ENCODE measurements at places on chromosomes 12 and 14. TPM values are rescaled to one million over a fixed set of nuclear protein-coding genes. Genes with fewer than 3 reads are reported as not detected.

LRCOL1 gene
- not detected for total RNA-seq

APEX1 gene
- total RNA-seq, result 43.8 TPM

DNA sequence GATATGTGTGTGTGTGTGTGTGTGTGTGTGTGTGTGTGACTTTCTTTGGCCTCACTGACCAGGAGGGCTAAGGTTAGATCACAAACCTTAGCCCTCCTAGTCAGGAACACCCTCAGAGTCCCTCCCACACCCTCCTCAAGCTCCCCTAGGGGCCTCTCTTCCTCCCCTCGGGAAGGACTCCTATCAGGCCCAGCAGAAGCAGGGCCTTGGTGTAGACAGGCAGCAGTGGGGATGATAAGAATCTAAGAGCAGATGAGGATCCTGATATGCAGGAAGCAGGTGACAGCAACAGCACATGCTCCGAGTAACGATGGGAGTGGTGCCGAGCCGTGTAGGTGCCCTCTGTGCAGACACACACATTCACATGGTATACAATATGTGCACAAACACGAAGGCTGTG is 20.7 kb downstream of the PLEK2 start:
- H3K27ac ChIP-seq, result no peak overlapping the region
- no peaks in the 10 kb centered on the region for H3K27me3 ChIP-seq
- DNase-seq, result no peak
- H3K36me3 ChIP-seq, result peaks cover 25% of the 10 kb centered on the region

DNA sequence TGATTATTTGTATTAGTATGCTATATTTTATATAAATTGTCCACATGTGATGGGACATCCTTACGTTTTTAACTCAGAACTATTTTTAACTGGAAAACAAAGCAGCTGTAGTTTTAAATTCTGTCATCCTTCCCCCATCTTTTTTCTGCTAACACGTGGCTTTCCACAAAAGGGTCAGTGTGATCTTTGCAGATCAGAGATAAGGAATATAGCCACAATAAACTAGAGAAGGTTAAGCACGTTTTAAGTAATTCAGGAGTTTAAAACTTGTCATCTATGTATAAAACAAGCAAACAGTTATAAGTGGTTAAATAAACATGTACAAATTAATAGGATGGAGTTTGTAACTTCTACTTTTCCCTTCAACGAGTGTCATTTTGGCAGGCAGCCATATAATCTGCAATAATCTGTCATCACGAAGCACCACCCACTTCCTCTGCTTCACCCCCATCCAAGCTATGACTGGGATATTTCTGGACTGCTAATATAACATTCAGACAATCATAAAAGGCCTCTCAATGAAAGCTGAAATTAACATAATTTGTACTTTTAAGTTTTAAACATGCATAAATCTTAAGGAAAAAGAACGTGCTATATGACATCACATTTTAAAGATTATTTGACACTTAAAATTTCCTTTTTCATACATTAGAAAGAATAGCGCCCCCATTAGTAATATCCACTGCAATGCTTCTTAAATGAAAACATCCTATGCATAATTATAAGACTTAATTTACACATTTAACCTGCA is 15.3 kb downstream of the TAOK3 start:
- peaks cover 40% of the 10 kb centered on the region for H3K4me1 ChIP-seq
- H3K4me3 ChIP-seq, result no peak overlapping the region
- H3K27ac ChIP-seq, result peak overlapping the region; percentile 25
- 0 out of 2 replicates have a peak, but pooled peaks cover 6% of the 10 kb centered on the region for H3K36me3 ChIP-seq
- peak; percentile 32 for DNase-seq
- no peaks in the 10 kb centered on the region for H3K27me3 ChIP-seq

FCF1 gene
- total RNA-seq, result 25.9 TPM

DNA sequence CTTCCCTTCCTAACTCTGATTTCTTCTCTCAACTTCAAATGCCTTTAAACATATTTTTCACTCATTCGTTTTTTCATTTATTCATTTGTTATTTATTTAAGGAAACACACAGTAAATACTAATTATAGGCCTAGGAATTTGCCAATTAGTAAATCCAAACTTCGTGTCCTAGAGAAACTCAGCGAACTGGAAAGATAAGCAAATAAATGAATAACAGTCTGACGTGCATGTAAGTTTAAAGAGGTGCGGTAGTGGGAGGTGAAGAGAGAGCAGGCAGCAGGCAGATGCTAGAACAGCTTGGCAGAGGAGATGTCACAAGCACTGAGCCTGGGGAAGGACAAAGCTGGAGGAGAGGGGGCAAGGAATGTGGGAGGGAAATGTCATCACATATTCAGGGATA is 228.2 kb downstream of the DPY19L2 start:
- H3K36me3 ChIP-seq, result no peaks in the 10 kb centered on the region
- no peaks in the 10 kb centered on the region for H3K4me1 ChIP-seq
- no peaks in the 10 kb centered on the region for H3K27me3 ChIP-seq
- DNase-seq, result no peak
- no peak overlapping the region for H3K27ac ChIP-seq
- H3K4me3 ChIP-seq, result no peak overlapping the region

GRCh38 chr12:131836714-131837397 is 8.7 kb downstream of the MMP17 start:
- H3K27ac ChIP-seq, result no peak overlapping the region

DDN gene
- total RNA-seq, result not detected

DNA sequence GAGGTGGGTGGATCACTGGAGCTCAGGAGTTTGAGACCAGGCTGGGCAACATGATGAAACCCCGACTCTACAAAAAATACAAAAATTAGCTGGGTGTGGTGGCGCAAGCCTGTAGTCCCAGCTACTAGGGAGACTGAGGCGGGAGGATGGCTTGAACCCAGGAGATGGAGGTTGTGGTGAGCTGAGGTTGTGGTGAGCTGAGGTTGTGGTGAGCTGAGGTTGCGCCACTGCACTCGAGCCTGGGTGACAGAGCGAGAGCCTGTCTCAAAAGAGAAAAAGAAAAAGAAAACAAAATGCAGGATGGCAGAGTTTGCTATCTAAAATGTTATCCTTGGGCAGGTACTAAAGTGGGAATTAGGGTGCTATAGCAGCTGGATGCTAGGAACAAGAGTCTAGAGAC is 10.8 kb upstream of the GPRC5A start:
- no peaks in the 10 kb centered on the region for H3K27me3 ChIP-seq
- no peak for DNase-seq
- H3K36me3 ChIP-seq, result no peaks in the 10 kb centered on the region
- no peak overlapping the region for H3K4me3 ChIP-seq
- peaks cover 32% of the 10 kb centered on the region for H3K4me1 ChIP-seq
- H3K27ac ChIP-seq, result no peak overlapping the region

DNA sequence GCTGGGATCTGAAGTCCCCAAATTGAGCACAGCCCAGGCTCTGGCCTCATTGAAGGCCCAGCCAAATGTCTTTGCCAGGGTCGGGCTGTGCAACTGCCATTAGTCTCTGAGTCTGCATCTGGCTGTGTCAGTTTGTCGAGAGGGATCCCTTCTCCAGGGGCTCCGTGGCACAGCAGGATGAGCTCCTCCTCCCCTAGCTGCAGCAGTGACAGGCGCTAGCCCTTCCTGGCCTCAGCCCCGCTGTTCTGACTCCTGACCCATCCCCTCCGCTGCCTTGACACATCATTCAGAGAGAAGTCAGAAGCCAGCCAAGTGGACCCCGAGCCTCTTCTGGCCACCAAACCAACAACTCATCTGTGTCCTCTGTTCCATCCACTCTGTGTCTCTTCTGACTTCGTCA is 188.3 kb downstream of the CALM1 start:
- no peaks in the 10 kb centered on the region for H3K27me3 ChIP-seq
- H3K4me3 ChIP-seq, result no peak overlapping the region
- no peak for DNase-seq
- H3K27ac ChIP-seq, result no peak overlapping the region
- H3K36me3 ChIP-seq, result no peaks in the 10 kb centered on the region
- no peaks in the 10 kb centered on the region for H3K4me1 ChIP-seq

- DNase-seq, result peak; percentile 73
- no peaks in the 10 kb centered on the region for H3K27me3 ChIP-seq
- peaks cover 63% of the 10 kb centered on the region for H3K36me3 ChIP-seq
These were observed at the start of gene MMP14 for GRCh38 chr14:22836301-22837113. Gene MMP14 (plus strand): TSS chr14:22836585. CDS start chr14:22836818, 233 bp downstream.

DNA sequence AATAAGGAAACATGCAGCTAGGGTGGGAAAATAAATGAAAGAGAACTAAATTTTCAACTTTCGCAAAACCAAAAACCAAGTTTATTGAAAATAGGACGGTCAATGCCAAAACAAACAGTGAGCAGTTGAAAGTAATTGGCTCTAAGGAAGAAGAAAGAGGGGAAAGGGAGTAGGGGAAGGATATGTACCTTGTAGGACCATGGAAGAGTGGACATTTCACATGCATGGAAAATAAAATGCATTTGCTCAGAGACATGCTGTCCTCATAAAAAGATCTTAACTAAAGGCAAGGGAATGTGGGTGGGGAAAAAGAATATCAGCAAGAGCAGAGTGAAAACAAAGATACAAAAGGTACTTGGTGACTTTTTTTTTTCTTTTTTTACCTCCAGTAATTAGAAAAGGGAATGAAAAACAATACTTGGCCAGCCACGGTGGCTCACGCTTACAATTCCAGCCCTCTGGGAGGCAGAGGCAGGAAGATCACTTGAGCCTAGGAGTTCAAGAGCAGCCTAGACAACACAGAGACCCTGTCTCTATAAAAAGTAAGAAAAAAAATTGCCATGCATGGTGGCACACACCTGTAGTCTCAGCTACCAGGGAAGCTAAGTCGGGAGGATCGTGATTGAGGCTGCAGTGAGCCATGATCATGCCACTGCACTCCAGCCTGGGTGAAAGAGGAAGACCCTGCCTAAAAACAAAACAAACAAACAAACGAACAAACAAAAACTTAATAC is 6.6 kb downstream of the TXNDC16 start:
- no peak overlapping the region for H3K4me3 ChIP-seq
- H3K27ac ChIP-seq, result no peak overlapping the region
- no peaks in the 10 kb centered on the region for H3K36me3 ChIP-seq
- H3K27me3 ChIP-seq, result no peaks in the 10 kb centered on the region
- H3K4me1 ChIP-seq, result no peaks in the 10 kb centered on the region

GRCh38 chr12:93072340-93072739 is 143.2 kb upstream of the EEA1 start:
- no peak for DNase-seq
- no peak overlapping the region for H3K27ac ChIP-seq
- no peak overlapping the region for H3K4me3 ChIP-seq
- H3K4me1 ChIP-seq, result no peaks in the 10 kb centered on the region

STXBP6 gene
- total RNA-seq, result 6.4 TPM

DNA sequence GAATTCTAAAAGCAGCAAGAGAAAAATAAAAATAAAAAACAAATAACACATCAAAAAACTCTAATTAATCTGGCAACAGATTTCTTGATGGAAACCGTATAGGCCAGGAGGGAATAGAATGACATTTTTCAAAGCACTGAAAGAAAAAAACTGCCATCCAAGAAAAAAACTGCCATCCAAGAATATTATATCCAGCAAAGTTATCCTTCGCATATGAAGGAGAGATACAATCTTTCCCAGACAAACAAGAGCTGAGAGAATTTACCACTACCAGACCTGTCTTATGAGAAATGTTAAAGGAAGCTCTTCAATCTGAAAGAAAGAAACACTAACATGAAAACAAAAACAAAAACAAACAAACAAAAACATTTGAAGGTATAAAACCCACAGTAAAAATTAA is 214.8 kb downstream of the EMP1 start:
- H3K27me3 ChIP-seq, result no peaks in the 10 kb centered on the region
- no peaks in the 10 kb centered on the region for H3K36me3 ChIP-seq
- no peak overlapping the region for H3K4me3 ChIP-seq

- DNase-seq, result no peak
- H3K27ac ChIP-seq, result no peak overlapping the region
- no peak overlapping the region for H3K4me3 ChIP-seq
These were observed 370.9 kb upstream of the KITLG start for GRCh38 chr12:88951177-88951576.

DNA sequence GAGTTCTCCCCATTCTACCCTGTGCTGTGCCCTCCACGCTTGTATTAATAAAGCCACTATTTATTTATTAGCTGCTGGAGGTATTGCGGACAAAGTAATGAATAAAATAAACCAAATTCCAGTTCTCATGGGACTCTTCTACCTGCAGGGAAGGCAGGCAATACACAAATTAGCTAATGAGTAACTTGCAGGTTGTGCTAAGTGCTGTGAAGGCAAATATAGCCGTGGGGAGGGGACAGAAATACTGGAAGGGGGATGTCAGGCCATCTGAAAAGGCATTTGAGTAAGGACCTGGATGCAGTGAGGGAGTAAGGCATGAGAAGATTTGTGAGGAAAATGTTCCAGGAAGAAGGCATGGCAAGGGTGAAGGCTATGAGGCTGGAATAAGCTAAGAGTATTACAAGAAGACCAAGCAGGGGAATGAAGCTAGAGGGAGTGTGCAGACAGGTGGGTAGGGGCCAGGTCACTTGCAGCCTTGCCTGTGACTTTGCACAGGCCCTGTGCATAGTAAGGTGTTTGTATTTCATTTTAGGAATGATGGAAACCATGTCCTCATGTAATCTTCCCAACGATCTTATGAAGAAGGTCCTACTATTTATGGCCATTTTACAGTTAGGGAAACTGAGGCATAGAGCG is 167.5 kb downstream of the PTPN11 start:
- no peak overlapping the region for H3K4me3 ChIP-seq
- H3K4me1 ChIP-seq, result no peaks in the 10 kb centered on the region
- no peak overlapping the region for H3K27ac ChIP-seq
- H3K36me3 ChIP-seq, result no peaks in the 10 kb centered on the region

KRT3 gene
- total RNA-seq, result 0.08 TPM

GRCh38 chr14:20508367-20508766 is 3.0 kb downstream of the RNASE10 start:
- H3K27ac ChIP-seq, result no peak overlapping the region
- H3K4me1 ChIP-seq, result no peaks in the 10 kb centered on the region
- peaks cover 2% of the 10 kb centered on the region for H3K27me3 ChIP-seq
- no peak for DNase-seq
- H3K4me3 ChIP-seq, result no peak overlapping the region
- H3K36me3 ChIP-seq, result no peaks in the 10 kb centered on the region

- no peaks in the 10 kb centered on the region for H3K36me3 ChIP-seq
- H3K4me3 ChIP-seq, result no peak overlapping the region
- no peaks in the 10 kb centered on the region for H3K27me3 ChIP-seq
These were observed 979.8 kb downstream of the BCL11B start for GRCh38 chr14:98292191-98292590.

GRCh38 chr14:67411820-67412421 is at the start of gene PLEK2:
Gene PLEK2 (minus strand): TSS chr14:67412165. CDS start chr14:67412059, 106 bp downstream.
- H3K27me3 ChIP-seq, result no peaks in the 10 kb centered on the region
- H3K36me3 ChIP-seq, result no peaks in the 10 kb centered on the region
- DNase-seq, result peak; percentile 34
- H3K4me1 ChIP-seq, result peaks cover 31% of the 10 kb centered on the region
- H3K4me3 ChIP-seq, result peak within 1 kb of the TSS; percentile 54

GRCh38 chr14:99688210-99688581 is 4.1 kb downstream of the CYP46A1 start:
- H3K4me3 ChIP-seq, result no peak overlapping the region
- no peaks in the 10 kb centered on the region for H3K36me3 ChIP-seq
- peaks cover 7% of the 10 kb centered on the region for H3K4me1 ChIP-seq
- no peak overlapping the region for H3K27ac ChIP-seq
- no peak for DNase-seq

- DNase-seq, result no peak
- H3K36me3 ChIP-seq, result no peaks in the 10 kb centered on the region
- no peak overlapping the region for H3K4me3 ChIP-seq
- H3K27ac ChIP-seq, result no peak overlapping the region
- no peaks in the 10 kb centered on the region for H3K27me3 ChIP-seq
- no peaks in the 10 kb centered on the region for H3K4me1 ChIP-seq
These were observed 1070.6 kb downstream of the TRHDE start for GRCh38 chr12:73342733-73343132.

- no peak overlapping the region for H3K27ac ChIP-seq
- DNase-seq, result no peak
- no peaks in the 10 kb centered on the region for H3K36me3 ChIP-seq
These were observed 33.9 kb upstream of the CDKN3 start for GRCh38 chr14:54362759-54363437.

BRMS1L gene
- 3.7 TPM for total RNA-seq

- H3K27me3 ChIP-seq, result 0 out of 2 replicates have a peak, but pooled peaks cover 6% of the 10 kb centered on the region
- no peak overlapping the region for H3K27ac ChIP-seq
- no peak overlapping the region for H3K4me3 ChIP-seq
- H3K36me3 ChIP-seq, result no peaks in the 10 kb centered on the region
These were observed 421.7 kb downstream of the VRK1 start for GRCh38 chr14:97218691-97219430.

All from SJSA1 (cell line).